ENCODE measurements at places on chromosomes 2 and 18.

- no peaks in the 10 kb centered on the region for H3K27me3 ChIP-seq
- H3K4me3 ChIP-seq: no peak overlapping the region
Observed at GRCh38 chr2:42055573-42056514, 8.0 kb downstream of the PKDCC start.

DNA sequence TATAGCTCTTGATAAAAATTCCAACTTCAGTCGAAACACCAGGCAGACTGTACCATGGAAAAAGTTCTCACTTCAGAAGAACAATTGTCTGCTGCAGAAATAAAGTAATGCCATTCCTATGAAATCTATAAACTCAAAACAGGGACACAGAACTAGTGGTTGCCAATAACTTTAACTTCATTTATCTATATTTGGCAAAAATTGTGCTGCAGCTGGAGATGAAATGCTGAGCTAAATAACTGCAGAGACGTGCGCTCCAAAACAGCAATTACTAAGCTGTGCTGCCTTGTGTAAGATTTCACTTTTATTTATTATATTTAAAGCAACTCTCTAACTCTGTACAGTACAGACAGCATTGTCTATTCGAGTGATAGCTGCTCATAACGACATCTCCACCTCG lies 540.1 kb upstream of the ID2 start:
- no peak overlapping the region for H3K27ac ChIP-seq
- DNase-seq: no peak
- no peaks in the 10 kb centered on the region for H3K36me3 ChIP-seq
- no peaks in the 10 kb centered on the region for H3K4me1 ChIP-seq
- no peak overlapping the region for H3K4me3 ChIP-seq

- H3K4me3 ChIP-seq: no peak overlapping the region
- H3K27me3 ChIP-seq: no peaks in the 10 kb centered on the region
- peaks cover 1% of the 10 kb centered on the region for H3K4me1 ChIP-seq
- no peak overlapping the region for H3K27ac ChIP-seq
Observed at GRCh38 chr18:80192653-80193385, 54.5 kb downstream of the PARD6G start.

DNA sequence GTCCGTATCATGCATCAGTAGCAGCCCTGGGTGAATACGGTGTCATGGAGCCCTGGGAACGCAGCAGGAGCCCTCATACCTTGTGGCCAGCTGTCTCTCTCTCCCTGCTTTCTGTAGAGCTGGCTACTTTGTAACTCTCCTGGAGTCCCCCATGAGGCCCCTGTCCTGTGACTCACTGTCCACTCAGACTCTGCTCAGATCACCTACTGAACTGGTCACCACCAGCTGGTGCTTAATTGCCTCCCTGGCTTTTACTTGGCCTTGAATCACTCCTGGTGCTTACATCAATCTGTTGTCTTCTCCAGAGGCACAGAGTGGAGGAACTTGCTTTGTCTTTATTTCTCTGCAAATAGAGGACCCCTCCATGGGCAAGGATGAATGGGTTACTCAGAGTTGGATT lies 172.7 kb downstream of the HRH4 start:
- H3K4me3 ChIP-seq: no peak overlapping the region
- H3K36me3 ChIP-seq: no peaks in the 10 kb centered on the region
- no peaks in the 10 kb centered on the region for H3K27me3 ChIP-seq
- H3K4me1 ChIP-seq: no peaks in the 10 kb centered on the region
- no peak overlapping the region for H3K27ac ChIP-seq

DNA sequence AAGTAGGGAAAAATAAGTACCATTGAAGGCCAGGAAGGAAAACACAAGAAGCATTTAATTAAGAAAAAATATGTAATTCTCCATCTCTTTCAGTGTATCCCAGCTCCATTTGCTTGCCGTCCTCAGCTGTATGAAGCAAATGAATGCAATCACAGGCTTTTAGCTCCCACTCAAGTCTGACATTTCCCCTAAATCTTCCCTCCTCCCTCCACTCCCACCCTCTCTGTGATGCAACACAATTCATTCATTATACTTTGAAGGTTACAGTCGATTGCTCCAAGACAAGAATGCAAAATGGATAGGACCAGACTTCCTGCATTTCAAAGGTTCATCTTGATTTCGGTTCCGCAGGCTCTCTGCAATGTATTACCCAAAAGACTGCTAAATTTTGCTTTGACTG lies 172.7 kb upstream of the SERPINE2 start:
- H3K27ac ChIP-seq: no peak overlapping the region
- no peak overlapping the region for H3K4me3 ChIP-seq
- no peaks in the 10 kb centered on the region for H3K4me1 ChIP-seq
- DNase-seq: no peak
- H3K27me3 ChIP-seq: no peaks in the 10 kb centered on the region

GRCh38 chr18:56999823-57000222 lies 147.1 kb upstream of the BOD1L2 start:
- H3K27ac ChIP-seq: no peak overlapping the region
- DNase-seq: no peak
- no peak overlapping the region for H3K4me3 ChIP-seq
- H3K4me1 ChIP-seq: no peaks in the 10 kb centered on the region

DNA sequence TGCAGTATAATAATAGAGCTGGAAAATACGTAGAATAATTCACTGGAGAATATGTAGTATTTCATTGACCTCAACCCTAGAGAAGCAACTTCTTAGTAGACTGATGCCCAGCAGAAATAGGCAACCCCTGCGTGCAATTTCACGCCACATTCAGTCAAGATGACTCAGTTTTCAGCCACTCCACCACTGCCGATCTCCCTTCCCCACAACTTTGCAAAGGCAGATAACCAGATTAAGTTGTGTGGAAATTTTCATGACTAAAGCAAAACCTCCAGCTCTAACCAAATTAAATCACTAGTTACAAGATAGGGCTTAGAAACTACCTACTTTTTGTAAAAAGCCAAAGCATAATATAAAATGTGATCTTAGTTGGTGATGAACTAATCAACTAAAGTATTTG lies 63.3 kb upstream of the STK17B start:
- no peak for DNase-seq
- no peaks in the 10 kb centered on the region for H3K27me3 ChIP-seq
- H3K36me3 ChIP-seq: no peaks in the 10 kb centered on the region
- H3K27ac ChIP-seq: no peak overlapping the region
- no peak overlapping the region for H3K4me3 ChIP-seq

GRCh38 chr2:195202163-195202845 lies 454.7 kb upstream of the SLC39A10 start:
- H3K27me3 ChIP-seq: no peaks in the 10 kb centered on the region
- no peaks in the 10 kb centered on the region for H3K36me3 ChIP-seq

GRCh38 chr2:172307800-172308199 lies 119.6 kb upstream of the ITGA6 start:
- H3K36me3 ChIP-seq: no peaks in the 10 kb centered on the region
- no peak overlapping the region for H3K4me3 ChIP-seq
- H3K27me3 ChIP-seq: no peaks in the 10 kb centered on the region
- no peak overlapping the region for H3K27ac ChIP-seq
- no peaks in the 10 kb centered on the region for H3K4me1 ChIP-seq

- H3K27ac ChIP-seq: no peak overlapping the region
- no peak overlapping the region for H3K4me3 ChIP-seq
- no peaks in the 10 kb centered on the region for H3K36me3 ChIP-seq
- no peaks in the 10 kb centered on the region for H3K4me1 ChIP-seq
- H3K27me3 ChIP-seq: no peaks in the 10 kb centered on the region
Observed at GRCh38 chr18:8162802-8163201, 446.4 kb upstream of the RAB12 start.

- H3K36me3 ChIP-seq: peaks cover 5% of the 10 kb centered on the region
Observed at GRCh38 chr18:25225151-25225550, 126.8 kb downstream of the ZNF521 start.

- H3K27me3 ChIP-seq: no peaks in the 10 kb centered on the region
- H3K36me3 ChIP-seq: no peaks in the 10 kb centered on the region
- no peaks in the 10 kb centered on the region for H3K4me1 ChIP-seq
- H3K4me3 ChIP-seq: no peak overlapping the region
Observed at GRCh38 chr18:9147440-9148202, 11.0 kb downstream of the ANKRD12 start.

- H3K4me1 ChIP-seq: no peaks in the 10 kb centered on the region
- H3K36me3 ChIP-seq: no peaks in the 10 kb centered on the region
- H3K27ac ChIP-seq: no peak overlapping the region
- no peak for DNase-seq
Observed at GRCh38 chr18:37408676-37409265, 156.8 kb downstream of the CELF4 start.

GRCh38 chr2:224404796-224405195 lies 2.9 kb upstream of the FAM124B start:
- no peak overlapping the region for H3K4me3 ChIP-seq
- H3K4me1 ChIP-seq: no peaks in the 10 kb centered on the region
- no peak for DNase-seq
- H3K27me3 ChIP-seq: no peaks in the 10 kb centered on the region
- H3K36me3 ChIP-seq: no peaks in the 10 kb centered on the region

- no peaks in the 10 kb centered on the region for H3K36me3 ChIP-seq
- no peak for DNase-seq
- no peak overlapping the region for H3K27ac ChIP-seq
- no peaks in the 10 kb centered on the region for H3K27me3 ChIP-seq
- no peaks in the 10 kb centered on the region for H3K4me1 ChIP-seq
Observed at GRCh38 chr2:6975988-6976387, 58.8 kb downstream of the RNF144A start.

- H3K36me3 ChIP-seq: no peaks in the 10 kb centered on the region
- no peaks in the 10 kb centered on the region for H3K27me3 ChIP-seq
- no peak for DNase-seq
- H3K4me3 ChIP-seq: no peak overlapping the region
Observed at GRCh38 chr2:196955036-196955435, 28.5 kb upstream of the PGAP1 start.

DNA sequence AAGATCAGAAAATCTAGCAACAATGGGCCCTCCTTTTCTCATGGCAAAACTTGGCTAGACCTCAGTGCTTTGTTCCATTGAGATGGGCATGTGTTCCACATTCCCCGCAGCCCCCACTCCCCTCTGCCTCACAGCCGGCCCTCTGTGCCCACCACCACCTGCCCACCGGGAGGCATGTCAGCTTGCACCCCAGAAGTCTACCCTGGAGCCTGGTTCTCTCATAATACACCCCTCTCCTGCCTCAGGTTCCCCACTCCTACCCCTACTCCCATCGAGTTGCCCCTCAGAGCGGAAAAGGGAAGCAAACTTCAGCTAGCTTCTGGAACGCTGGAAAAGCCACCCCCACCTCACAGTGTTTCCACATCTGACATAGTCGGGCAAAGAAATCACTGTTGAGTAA lies 219.0 kb downstream of the ANAPC1 start:
- no peaks in the 10 kb centered on the region for H3K36me3 ChIP-seq
- no peak overlapping the region for H3K27ac ChIP-seq
- no peaks in the 10 kb centered on the region for H3K27me3 ChIP-seq
- no peak for DNase-seq
- no peak overlapping the region for H3K4me3 ChIP-seq
- H3K4me1 ChIP-seq: no peaks in the 10 kb centered on the region

- no peaks in the 10 kb centered on the region for H3K27me3 ChIP-seq
- DNase-seq: no peak
- H3K27ac ChIP-seq: no peak overlapping the region
- H3K4me3 ChIP-seq: no peak overlapping the region
- H3K36me3 ChIP-seq: no peaks in the 10 kb centered on the region
- 0 out of 2 replicates have a peak, but pooled peaks cover 2% of the 10 kb centered on the region for H3K4me1 ChIP-seq
Observed at GRCh38 chr18:11005528-11005927, 143.8 kb downstream of the PIEZO2 start.

GRCh38 chr2:38417745-38418689 lies 40.9 kb upstream of the ATL2 start:
- H3K36me3 ChIP-seq: no peaks in the 10 kb centered on the region
- H3K4me3 ChIP-seq: no peak overlapping the region
- DNase-seq: no peak
- no peak overlapping the region for H3K27ac ChIP-seq
- 0 out of 2 replicates have a peak, but pooled peaks cover 1% of the 10 kb centered on the region for H3K4me1 ChIP-seq
- no peaks in the 10 kb centered on the region for H3K27me3 ChIP-seq

DNA sequence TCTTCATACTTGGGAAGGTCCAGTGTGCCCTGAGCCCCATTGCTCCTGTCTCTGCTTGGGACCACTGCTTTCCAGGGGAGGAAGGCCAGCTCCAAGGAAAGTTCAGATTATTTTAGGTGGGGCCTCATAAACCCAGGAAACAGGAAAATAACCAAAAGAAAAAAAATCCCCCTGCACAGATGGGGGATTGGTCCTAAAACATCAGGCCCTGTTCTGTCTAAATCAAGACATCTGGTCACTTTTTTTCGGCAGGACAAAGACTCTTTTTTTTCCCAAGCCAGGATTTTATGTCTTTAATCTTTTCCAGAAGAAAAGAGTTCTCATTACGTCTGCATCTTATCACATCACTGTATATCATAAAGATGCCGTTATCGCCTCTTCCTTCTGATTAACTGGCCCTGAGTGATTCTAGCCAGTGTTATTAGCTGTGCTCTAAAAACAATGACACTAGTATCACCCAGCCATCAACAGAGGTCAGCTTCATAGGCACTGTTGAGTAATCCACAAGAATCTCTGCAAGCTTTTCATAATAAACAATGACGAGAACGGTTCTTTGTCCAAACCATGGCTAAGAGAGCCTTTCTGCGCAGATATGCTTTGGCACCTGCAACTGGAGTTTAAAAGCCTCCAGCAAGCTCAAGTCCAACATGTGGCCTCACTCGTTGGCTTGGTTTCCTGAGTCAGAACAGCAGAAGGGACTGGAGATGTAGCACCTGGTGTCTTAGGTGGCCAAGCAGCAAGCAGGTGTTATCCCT lies 138.2 kb downstream of the VAPA start:
- H3K4me1 ChIP-seq: no peaks in the 10 kb centered on the region
- H3K36me3 ChIP-seq: no peaks in the 10 kb centered on the region
- DNase-seq: no peak
- H3K27ac ChIP-seq: no peak overlapping the region
- H3K4me3 ChIP-seq: no peak overlapping the region

- no peak for DNase-seq
- H3K27ac ChIP-seq: no peak overlapping the region
- H3K4me3 ChIP-seq: no peak overlapping the region
- H3K27me3 ChIP-seq: no peaks in the 10 kb centered on the region
- H3K4me1 ChIP-seq: no peaks in the 10 kb centered on the region
Observed at GRCh38 chr18:24991141-24992060, 360.6 kb downstream of the ZNF521 start.

GRCh38 chr18:50094221-50094773 lies 100.7 kb downstream of the MYO5B start:
- no peak for DNase-seq
- no peak overlapping the region for H3K4me3 ChIP-seq
- H3K36me3 ChIP-seq: no peaks in the 10 kb centered on the region
- H3K4me1 ChIP-seq: peaks cover 5% of the 10 kb centered on the region
- H3K27ac ChIP-seq: no peak overlapping the region
- no peaks in the 10 kb centered on the region for H3K27me3 ChIP-seq

- peaks cover 10% of the 10 kb centered on the region for H3K36me3 ChIP-seq
- no peak overlapping the region for H3K27ac ChIP-seq
- H3K27me3 ChIP-seq: no peaks in the 10 kb centered on the region
Observed at GRCh38 chr2:74856599-74856998, 22.7 kb downstream of the HK2 start.
